ENCODE measurements at places on chromosomes 12 and 14.
A peak's percentile ranks its signal among the peaks of the same experiment; 100 is the strongest.

- no peak for DNase-seq
Observed at GRCh38 chr14:84959851-84960520, 570.0 kb upstream of the FLRT2 start.

GRCh38 chr14:31692376-31692781 is 131.2 kb downstream of the NUBPL start:
- DNase-seq = peak; percentile 6

- no peak for DNase-seq
Observed at GRCh38 chr12:79174626-79175025, 310.1 kb downstream of the SYT1 start.

DNA sequence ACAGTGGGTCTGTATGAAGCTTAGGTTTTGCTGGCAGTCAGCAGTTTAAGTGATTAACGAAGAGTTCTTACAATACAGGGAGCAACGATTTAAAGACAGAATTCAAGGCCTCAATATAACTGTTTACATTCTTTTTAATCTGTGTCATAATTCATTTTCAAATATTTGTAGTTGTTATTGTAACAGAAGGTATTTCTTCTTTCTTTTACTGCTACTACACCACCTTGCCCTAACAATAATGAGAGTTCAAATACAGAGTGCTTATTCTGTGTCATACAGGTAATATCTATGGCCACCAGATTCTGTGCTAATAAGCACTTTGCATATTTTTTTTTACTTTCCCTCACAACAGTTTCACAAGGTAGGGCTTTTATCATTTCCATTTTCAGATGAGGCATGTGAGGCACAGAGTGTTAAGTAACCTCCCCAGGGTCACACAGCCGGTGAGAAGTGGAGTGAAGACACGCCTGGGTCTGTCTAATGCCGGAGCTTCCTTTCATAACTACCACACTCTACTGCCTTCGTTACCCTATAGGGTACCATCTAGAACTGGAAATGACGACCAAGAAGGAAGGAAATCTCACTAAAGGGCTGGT is 81.9 kb downstream of the PELI2 start:
- no peak for DNase-seq

GRCh38 chr12:75571204-75571603 is 59.8 kb upstream of the KRR1 start:
- DNase-seq = peak; percentile 87

DNA sequence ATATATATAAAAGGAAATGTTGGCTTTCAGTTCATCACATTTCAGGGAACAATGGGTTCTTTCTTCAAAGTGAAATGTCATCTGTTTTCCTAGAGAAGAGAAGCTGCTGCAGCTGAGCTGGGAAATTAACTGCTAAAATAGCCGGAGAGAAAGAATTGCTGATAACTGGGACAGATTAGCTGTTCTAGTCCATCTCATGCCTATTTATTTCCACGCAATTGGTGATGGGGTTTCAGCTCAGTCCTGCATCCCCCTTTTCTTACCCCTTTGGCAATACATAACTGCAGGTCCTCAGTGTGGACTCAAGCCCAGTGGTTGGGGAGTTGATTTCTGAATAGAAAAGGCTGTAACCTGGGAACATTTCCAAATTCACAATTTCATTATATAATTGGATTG is 436.9 kb upstream of the TMEM132C start:
- peak; percentile 82 for DNase-seq

DNA sequence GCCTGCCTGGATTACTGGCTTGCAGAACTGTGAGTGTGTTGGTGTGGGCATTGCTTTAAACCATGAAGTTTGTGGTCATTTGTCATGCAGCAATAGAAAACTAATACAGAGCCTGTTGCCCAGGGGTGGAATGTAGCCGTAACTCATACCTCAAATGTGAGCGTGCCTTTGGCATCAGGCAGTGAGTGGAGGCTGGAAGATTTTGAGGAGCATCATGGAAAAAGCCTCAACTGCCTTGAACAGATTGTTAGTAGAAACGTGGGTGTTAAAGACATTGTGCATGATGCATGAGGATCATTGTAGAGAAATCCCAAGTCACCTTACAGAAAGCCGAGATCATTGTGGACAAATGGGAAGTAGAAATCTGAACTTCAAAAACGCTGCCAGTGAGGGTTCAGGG is 580.5 kb downstream of the AACS start:
- DNase-seq = no peak

DNA sequence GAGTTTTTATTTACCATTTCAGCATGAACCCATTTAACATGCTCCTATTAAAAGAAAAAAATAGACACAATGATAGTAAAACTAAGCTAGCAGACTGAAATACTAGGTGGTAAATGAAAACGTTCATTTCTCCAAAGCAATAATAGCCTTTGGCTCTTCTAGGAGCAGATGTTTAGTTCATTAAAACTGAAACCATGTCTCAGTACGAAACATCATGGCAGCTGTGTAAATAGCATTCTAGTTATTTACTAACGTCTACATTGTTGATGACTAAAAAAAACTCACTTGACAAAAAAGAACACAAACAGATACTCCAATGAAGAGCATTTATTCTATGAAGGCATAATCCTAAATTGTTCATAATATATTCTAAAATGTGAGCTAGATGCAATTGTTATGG is 17.9 kb downstream of the RECQL start:
- no peak for DNase-seq

DNA sequence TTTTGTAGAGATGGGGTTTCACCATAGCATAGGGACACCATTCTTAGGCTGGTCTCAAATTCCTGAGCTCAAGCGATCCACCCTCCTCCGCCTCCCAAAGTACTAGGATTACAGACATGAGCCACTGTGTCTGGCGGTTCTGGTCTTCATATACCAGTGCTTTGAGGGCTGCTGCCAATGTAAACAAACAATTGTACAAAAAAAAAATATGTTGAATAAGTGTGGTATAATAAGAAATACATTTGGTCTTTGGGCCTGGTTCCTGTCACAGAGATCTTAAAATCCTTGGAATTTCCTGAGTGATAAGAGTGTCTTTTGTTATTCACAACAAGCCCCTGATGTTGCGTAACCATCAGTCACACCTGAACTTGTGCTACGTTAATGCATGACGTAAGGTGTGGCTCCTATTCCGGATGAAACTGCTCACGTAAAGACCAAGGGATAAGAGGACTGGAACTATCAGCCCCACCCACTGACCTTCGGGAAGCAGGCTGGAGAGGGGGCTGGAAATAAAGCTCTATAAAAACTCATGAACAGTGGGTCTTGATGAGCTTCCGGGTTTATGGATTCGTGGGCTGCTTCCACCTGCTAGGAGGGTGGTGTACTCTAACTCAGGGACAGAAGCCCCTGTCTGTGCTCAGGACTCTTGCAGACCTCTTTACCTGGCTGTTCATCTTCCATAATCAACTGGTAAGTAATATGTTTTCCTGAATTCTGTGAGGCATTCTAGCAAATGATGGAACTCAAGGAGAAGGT is 16.5 kb upstream of the RIMKLB start:
- no peak for DNase-seq

DNA sequence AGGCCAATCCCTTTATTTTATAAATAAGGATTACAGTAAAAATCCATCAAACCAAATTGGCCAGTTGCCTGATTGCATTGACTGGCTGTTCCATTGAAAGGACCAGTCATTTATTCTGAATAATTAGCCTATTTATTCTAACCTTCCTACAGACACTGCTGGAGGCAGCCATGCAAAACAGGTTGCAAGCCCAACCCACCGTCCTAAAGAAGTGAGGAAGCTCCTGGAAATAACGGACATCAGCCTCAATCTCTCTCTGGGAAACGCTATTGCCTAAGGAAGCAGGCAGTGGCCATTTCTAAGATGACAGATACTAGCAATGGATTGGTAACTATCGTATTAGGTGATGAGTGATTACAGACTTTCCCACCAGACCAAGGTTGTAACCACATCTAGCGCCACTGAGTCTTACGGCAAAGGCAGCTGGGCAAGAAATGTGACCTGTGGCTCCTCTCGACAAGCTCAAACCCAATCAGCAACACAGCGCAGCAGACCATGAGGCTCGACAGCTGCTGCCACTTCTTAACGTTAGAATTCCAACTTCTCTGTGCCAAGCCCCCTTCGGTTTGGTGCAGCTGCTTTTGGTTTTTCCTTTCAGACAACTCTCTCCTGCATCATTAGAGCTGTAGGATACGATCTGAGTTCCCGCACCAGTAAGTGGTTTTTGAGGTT is 134.2 kb downstream of the KCNK10 start:
- no peak for DNase-seq

DNA sequence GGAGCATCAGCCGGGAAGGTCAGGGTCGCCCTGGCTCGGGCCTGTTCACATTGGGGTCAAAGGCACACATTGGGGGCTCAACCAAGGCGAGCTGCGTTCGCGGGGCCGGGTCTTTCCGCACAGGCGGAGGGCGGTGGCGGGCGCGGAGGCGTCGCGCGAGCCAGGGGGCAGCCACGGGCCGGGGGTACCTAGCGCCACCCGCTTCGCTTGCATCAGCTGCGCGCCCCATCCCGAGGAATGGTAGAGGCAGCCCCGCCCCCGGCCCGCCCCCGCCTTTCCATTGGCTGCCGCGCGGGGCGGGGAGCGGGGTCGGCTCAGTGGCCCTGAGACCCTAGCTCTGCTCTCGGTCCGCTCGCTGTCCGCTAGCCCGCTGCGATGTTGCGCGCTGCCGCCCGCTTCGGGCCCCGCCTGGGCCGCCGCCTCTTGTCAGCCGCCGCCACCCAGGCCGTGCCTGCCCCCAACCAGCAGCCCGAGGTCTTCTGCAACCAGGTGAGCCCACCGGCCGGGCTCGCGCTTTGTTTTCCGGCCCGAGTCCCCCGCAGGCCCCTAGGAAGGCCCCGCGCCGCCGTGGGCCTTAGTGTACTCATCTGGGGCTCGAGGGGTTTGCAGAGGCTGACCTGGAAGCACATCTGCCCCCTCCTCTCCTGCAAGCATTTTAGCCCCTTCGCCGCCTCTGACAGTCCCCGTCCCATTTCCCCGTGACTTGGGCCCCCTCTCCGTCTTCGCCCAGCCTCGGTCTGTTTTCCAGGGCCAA is at the start of gene ALDH2:
TSS of gene ALDH2 (plus strand) at position 326 of the 754 bp plus-strand sequence. CDS start at position 376, 50 bp downstream.
- peak; percentile 70 for DNase-seq

DNA sequence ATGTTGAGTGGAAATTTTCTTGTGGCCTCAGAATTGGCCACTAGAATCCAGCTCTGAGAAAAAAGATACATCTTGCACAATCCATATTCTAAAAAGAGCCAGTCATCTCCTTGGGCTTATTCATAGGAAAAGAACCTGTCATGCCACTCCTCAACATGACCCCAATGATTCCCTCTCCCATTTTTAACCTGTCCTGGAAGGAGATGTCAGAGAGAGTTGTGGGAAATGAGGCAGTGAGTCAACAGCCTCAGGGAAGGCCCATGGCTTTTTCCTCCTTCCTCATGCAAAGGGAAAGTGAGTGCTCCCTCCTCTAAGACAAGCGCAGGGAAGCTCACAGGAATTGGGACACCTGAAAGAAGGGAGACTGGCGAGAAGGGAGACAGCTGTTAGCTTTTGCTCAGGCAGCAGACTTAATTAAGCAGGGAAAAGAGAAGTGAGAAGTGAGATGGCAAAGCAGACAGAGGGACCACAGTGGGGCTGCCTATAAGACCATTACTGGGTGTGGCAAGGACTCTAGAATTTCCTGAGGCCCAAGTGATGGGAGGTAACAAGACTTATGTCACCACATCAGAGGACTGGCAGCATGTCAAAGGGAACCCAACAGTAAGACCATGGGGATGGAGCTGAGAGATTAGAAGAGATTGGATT is 10.2 kb upstream of the DHRS7 start:
- DNase-seq = no peak

- DNase-seq = no peak
Observed at GRCh38 chr14:92774572-92774971, 19.5 kb upstream of the GOLGA5 start.

DNA sequence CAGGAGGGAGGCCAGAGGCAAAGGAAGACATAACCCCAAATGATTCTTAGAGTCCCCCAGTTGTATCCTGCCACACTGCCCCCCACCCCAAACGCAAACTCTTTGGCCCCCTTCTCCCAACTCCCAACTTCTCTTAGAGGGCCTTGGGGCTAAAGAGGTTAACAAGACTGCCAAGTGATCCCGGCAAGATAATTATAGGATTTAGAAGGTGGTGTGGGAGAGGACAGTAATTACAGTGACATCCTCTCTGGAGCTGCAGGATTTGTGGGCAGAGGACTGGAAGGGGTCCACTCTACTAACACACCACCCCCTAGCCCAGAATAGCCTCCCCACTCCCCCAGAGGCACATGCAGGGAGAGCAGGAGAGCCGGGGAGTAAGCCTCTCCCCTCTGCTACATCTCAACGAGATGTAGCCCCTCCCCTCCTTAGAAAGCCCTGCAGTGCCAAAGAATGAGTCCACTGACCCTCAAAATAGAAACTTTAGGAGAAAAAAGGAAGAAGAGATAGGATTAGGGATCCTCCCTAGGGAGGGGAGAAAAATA is 5.3 kb upstream of the GDF11 start:
- DNase-seq = no peak

DNA sequence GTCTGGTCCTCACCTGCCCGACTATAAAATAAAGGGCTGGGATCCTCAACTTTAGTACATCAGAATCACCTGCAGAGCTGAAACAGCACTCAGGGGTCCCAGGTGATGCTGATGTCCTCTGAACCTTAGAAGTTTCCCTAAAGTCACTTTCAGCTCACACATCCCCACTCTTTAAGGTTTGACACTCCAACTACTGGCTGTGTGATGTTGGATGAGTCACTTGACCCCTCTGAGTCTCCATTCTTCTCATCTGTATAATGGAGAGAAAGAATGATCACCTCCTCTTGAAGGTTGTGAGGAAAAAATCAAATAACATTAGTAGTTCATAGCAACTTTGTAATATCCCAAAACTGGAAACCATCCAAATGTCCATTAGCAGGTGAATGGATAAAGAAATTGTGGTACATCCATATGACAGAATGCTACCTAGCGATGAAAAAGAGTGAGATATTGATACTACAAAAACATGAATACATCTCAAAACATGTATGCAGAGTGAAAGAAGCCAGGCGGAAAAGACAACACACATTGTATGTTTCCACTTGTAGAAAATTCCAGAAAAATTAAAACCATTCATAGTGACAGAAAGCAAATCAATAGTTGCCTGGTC is 13.3 kb downstream of the TMEM119 start:
- no peak for DNase-seq

DNA sequence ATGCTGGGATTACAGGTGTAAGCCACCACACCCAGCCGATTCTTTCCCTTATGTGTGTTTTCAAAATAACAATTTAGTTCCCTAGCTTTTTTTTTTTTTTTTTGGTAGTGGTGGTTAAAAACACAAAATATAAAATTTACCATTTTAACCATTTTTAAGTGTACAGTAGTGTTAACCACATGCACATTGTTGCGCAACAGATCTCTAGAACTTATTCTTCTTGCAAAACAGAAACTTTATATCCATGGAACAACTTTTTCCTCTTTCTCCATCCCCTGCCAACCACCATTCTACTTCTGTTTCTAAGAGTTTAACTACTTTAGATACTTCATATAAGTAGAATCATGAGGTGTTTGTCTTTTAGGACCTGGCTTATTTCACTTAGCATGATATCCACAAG is 1.1 kb upstream of the NDUFA12 start:
- no peak for DNase-seq

GRCh38 chr12:71032933-71033332 is 112.4 kb upstream of the PTPRR start:
- DNase-seq = no peak

- no peak for DNase-seq
Observed at GRCh38 chr12:24820872-24821271, 128.0 kb downstream of the BCAT1 start.

All from pons (tissue), 1 donor.